Cortex of kidney (tissue), 1 donor: ENCODE measurements at places on chromosomes 5 and 9.

DNA sequence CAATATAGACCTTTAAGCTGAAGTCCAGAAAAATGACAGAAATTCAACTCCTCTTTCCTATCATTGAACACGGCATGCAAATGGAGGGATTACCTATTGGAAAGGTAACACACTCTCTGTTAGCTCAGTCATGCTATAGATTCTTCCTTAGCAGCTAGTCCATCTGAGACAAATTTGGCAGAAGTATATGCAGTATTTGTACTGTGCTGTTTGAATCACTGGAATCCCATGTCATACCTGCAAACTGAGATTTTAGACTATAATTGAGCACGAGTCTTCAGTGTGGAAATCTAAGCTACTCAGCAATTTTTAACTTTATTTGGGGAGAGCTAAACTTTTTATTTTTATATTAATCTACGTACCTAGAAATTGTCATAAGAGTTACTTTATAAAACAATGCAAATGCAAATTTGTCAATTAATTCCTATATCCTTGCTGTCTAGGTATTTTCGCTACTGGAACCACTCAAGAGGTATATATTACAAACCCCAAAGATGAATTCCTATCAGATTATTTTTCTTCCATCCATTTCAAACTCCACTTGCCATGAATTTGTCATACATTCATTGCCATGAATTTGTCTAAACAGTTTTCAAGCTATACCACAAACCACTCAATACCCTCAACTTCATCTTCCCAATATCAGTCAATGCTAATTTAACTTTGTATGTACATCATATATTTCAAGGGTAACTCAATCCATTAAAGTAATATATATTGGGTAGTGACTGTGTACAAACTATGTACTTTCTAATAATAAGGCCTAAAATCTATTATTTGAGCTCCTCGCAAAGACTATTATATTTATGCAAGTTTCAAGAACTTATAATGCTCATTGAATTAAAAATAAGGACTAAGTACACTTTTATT, 224.8 kb downstream of the MEF2C start:
- no peak for DNase-seq

GRCh38 chr9:113343732-113344231, 3.7 kb upstream of the WDR31 start:
- no peak for DNase-seq

DNA sequence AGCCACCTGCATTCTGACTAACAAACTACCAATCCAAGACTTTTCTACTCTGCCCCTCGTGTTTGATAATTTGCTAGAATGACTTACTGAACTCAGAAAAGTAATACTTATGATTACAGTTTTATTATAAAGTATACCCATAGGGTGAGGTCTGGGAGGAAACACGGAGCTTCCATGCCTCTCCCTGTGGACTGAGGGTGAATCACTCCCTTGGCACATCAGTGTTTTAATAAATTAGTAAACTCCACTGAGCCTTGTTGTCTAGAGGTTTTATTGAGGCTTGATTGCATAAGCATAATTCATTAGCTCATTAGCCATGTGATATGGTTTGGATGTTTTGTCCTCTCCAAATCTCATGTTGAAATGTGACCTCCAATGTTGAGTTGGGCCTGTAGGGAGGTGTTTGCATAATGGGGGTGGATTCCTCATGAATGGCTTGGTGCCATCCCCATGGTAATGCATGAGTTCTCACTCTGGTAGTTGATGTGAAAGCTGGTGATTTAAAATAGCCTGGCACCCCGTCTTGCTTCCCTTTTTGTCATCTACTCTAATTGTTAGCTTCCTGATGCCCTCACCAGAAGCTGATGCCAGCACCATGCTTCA, 233.6 kb upstream of the TRPC7 start:
- DNase-seq, result no peak

DNA sequence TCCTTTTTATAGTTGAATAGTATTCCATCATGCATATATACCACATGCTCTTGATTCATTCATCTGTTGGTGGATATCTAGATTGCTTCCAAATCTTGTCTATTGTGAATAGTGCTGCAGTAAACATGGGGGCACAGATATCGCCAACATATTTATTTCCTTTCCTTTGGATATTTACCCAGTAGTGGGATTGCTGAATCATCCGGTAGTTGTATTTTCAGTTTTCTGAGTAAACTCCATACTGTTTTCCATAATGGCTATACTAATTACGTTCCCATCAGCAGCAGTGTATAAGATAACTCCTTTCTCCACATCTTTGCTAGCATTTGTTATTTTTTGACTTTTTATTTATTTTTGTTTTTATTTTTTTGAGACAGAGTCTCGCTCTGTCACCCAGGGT, 3.3 kb downstream of the SNX2 start:
- no peak for DNase-seq

DNA sequence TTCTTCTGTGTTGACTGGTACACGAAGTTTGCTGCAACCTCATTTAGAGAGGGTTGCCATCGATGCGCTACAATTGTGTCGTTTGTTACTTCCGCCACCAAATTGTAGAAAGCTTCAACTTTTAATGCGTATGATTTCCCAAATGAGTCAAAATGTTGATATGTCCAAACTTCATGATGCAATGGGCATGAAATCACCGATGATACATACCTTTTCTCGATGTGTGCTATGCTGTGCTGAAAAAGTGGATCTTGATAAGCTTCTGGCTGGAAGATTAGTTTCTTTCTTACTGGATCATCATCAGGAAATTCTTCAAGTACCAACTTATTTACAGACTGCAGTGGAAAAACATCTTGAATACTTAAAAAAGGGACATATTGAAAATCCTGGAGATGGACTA, 65.7 kb downstream of the TMEM38B start:
- no peak for DNase-seq

GRCh38 chr5:135890867-135891266, 4.8 kb downstream of the IL9 start:
- no peak for DNase-seq

DNA sequence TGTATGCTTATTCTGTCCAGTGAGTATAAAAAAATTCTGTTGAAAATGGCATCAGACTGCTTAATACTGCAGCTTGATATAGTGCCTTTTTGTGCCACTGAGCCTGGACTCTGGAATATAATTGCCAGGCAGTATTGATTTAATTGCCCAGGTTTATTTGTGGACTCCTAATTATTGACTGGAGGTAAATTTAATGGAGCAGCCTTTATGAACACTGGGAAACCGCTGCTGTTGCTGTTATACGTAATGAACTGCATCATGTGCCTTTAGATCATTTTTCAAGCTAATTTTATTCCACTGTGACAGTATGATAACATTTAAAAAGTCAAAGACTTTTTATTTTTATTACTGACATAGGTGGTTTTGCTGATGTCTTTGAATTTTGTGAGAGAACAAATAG, 90.2 kb upstream of the SH3GL2 start:
- DNase-seq, result no peak

GRCh38 chr5:69091771-69092170, 2.0 kb upstream of the SLC30A5 start:
- no peak for DNase-seq

DNA sequence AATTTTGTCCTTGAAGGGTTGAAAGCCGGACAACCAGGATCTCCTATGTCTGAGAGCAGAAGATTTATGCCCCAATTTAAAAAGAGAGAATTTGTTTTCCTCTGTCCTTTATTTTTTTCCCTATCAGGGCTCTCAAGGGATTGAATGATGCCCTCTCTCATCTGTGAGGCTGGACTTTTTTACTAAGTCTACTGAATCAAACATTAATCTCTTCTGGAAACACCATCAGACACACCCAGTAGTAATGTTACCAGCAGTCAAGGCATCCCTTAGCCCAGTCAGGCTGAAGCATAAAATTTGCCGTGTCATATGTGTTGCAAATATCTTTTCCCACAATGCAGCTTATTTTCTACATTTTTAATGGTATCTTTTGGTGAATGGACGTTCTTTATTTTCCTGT, 1497.9 kb downstream of the MAT2B start:
- DNase-seq, result no peak

- no peak for DNase-seq
Measured at GRCh38 chr9:92737611-92738299, 26.9 kb downstream of the BICD2 start.

GRCh38 chr9:129933185-129934040, 98.2 kb downstream of the USP20 start:
- no peak for DNase-seq

DNA sequence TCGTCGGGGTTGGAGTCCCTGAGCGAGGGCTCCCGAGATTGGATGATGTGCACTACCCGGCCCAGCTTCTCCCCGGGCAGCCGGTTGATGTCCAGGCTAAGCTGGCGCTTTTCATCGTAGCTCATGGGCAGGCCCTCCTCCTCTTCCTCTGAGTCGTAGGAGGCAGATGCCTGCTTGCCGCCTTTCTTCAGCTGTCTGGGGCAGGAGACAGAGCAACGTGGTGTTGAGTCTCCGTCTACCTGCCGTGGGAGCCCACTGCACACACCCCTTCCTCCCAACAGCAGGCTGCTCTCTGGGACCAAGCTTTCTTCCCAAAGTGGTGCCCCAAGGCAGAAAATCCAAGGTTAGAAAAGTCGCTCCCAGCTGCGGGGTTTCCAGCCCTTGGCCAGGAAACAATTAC, 10.8 kb downstream of the BRD3OS start:
- DNase-seq, result no peak

- no peak for DNase-seq
Measured at GRCh38 chr5:646396-647201, 34.5 kb downstream of the CEP72 start.
